Activated CD8-positive, alpha-beta memory T cell treated with anti-CD3 and anti-CD28 coated beads for 4 hours (primary cell): ENCODE measurements at places on chromosomes 1 and 21.

GRCh38 chr1:203813581-203814341 is 18.3 kb downstream of the ZBED6 start:
- no peak for DNase-seq

DNA sequence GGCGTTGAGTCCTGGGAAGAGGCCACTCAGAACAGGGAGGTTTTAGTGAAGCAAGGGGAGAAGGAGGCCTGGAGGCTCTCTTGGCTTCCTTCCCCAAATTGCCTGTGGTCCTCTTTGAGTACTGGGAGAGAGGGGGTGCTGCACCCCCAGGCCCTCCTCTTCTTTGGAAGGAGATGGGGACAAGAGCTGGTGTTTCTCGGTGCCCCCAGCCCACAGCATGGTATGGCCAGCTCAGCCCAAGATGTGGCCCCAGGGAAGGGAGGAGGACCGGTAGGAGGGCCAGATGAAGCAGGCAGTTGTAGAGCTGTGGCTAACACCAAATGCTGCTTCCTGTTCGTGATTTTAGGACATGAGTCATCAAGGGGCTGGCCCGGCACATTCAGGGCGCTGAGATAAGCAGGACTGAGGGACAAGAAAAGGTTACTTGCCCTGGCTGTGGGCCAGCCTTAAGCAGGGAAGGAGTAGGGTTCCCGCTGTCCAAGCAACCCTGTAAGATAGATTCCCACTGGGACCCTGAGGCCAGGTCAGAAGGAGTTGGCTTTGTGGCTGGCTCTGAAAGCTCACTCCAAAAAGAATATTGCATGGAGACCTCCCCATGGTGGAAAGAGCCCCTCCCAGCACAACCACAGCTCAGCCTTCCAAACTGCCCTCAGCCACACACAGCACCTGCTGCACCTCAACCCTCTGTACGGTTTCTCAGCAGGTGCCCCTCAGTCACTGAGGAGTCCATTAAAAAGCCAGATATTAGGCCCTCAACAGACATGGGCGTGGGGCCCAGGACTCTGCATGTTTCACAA is 4.9 kb upstream of the TNFRSF1B start:
- peak; percentile 55 for DNase-seq

DNA sequence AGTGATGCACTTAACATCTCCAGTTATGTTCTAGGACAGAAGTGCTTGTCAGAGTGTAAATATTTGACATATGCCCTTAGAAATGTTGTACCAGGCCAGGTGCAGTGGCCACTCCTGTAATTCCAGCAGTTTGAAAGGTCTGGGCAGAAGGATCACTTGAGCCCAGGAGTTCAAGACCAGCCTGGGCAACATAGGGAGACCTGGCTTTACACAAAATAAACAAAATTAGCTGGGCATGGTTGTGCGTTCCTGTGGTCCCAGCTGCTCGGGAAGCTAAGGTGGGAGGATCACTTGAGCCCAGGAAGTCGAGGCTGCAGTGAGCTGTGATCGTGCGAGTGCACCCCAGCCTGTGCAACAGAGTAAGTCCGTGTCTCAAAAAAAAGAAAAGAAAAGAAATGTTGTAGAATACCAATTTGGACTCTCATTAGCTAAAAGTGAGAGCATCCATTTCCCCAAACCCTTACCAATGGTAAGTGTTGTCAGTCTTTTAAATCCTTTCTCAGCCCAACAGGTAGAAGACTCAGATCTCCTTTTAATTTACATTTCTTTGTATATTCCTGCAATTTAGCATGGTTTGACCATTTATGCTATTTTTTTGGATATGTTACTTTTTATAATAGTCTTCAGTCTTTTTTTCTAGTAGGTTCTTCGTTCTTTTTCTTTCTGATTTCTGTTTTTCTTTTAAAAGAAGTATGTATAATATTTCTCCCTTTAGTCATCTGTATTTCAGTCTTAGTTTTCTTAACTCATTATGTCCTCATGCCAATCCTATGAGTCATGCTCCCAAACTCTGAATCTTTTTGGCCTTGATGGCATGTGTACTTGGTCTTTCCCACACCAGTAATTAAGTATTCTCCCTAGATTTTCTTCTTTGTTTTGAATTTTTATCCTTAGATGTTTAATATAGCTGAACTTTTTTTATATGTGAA is 74.4 kb downstream of the CAMTA1 start:
- no peak for DNase-seq

GRCh38 chr1:28896609-28896986 is 17.8 kb upstream of the EPB41 start:
- no peak for DNase-seq

DNA sequence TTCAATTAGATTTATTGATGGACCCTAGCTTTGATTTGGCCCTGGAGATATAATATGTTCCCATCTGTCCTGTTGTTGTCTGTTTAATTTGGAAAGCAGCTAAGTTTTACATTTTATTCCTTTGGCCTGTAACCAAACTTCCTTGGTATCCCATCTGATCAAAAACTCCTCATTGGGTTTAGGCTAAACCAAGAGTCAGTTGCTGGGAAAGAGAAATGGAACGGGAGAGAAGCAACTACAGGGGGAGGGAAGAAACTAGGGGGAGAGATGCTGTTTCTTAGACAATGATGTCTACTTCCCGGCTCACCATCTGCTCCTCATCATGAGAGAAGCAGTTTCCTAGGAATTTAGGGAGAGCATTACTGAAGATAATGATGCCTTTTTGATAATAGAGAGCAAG is 141.8 kb downstream of the SYT2 start:
- no peak for DNase-seq

GRCh38 chr1:45412899-45413298 is 72.7 kb upstream of the MUTYH start:
- no peak for DNase-seq

DNA sequence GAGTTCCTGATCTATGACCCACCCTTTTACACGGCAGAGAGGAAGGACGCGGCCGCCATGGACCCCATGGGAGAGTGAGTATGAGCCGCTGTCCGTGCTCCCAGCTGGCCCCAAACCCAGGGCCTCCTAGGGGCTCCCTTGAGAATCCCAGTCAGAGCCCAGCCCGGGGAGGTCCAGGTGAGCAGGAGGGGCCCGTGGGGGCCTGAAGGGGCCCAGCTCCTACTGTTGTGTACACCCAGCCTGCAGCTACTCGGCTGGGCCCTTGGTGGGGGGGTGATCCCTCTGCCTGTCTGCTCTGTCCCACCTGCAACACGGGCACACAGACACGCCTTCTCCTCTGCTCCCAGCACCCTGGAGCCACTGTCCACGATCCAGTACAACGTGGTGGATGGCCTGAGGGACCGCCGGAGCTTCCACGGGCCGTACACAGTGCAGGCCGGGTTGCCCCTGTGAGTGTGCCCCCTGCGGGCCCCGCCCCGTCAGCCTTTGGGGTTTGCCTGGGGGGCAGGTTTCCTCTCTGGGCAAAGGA is 28.6 kb upstream of the LRRC3 start:
- no peak for DNase-seq

DNA sequence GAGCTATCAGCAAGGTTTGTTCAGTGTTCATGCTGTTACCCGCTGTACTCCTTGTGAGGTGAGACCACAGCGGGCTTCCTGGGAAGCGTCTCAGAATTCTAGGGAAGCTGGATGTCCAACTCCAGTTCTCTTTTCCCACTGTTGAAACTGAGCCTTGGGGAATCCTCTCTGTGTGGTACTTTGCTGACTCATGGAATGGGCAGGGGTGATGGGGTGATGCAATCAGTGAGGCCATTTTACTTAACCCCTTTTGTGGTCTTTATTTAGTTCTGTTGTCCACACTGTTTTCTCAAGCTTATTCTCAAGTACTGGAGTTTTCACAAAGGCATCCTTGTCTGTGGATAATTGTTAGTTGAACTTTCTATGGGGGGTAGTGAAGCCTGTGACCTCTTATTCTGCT is 42.6 kb downstream of the ACKR1 start:
- no peak for DNase-seq
